Esophagus squamous epithelium (tissue), 5 donors: ENCODE measurements at places on chromosomes 1 and 21.

GRCh38 chr1:202593845-202594244 lies 116.4 kb downstream of the SYT2 start:
- no peak for DNase-seq

- DNase-seq = no peak
Observed at GRCh38 chr1:210841926-210842625, 291.9 kb downstream of the KCNH1 start.

DNA sequence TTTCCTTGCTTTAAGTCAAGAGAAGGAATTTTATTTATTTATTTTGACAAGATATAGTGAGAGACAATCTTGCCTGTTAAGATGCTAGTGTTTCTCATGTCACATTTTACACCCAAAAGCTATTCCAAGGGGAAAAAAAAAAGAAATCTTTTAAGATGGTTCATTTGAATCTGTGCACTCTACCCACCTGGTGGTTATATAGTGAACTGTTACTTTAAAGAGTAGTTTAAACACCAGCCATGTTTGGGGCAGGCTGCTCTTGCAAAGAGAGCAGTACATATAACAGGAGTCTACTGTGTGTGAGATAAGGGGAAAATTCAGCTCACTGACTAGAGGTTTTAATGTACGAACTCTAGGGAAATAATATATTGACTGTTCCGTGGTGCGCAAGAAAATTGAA lies 3.3 kb upstream of the ELAVL4 start:
- DNase-seq = no peak

GRCh38 chr1:108100148-108100547 lies 100.0 kb downstream of the SLC25A24 start:
- DNase-seq = no peak

- no peak for DNase-seq
Observed at GRCh38 chr1:233257786-233258185, 37.7 kb downstream of the PCNX2 start.

GRCh38 chr1:67605209-67605780 lies 79.7 kb upstream of the GADD45A start:
- DNase-seq = no peak

- no peak for DNase-seq
Observed at GRCh38 chr1:193256019-193256418, 69.6 kb upstream of the B3GALT2 start.

GRCh38 chr21:33230545-33231324 lies 997 bp downstream of the IFNAR2 start:
- no peak for DNase-seq

DNA sequence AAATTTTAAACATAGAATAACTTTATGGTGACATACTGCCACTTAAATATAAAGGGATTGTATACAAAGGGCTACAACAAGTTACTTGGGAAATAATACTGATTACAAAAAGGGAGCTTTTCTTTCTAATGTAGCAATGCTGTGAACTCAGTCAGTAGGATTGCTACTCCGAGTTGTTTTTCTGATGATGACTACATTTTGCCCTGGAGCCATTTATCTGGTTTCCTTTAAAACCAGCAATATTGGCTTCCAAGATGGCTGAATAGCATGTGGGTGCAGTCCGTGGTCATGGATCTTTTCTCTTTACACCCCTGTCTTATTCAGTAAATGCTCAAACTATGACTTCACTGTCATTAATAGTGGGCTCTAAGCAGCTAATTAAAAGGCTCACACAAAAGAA lies 92.6 kb upstream of the NEK7 start:
- no peak for DNase-seq

GRCh38 chr1:9452516-9453140 lies 86.6 kb upstream of the SLC25A33 start:
- DNase-seq = no peak

GRCh38 chr1:87167848-87168525 lies 160.7 kb upstream of the LMO4 start:
- DNase-seq = no peak

DNA sequence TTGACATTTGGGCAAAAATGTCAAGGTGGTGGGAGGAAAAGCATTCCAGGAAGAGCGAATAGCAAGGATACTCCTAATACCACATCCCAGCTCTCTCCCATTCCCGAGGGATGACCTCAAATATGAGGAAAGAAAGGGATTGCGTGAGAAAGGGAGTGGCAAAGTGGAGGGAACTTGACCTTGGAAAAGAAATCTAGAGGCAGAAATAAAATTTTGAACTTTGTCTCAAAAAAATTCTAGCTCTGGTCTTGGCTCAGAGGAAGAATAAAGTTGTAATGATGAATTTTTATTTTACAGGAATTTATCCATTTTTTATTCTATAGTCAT lies 127.8 kb downstream of the TBX19 start:
- no peak for DNase-seq

DNA sequence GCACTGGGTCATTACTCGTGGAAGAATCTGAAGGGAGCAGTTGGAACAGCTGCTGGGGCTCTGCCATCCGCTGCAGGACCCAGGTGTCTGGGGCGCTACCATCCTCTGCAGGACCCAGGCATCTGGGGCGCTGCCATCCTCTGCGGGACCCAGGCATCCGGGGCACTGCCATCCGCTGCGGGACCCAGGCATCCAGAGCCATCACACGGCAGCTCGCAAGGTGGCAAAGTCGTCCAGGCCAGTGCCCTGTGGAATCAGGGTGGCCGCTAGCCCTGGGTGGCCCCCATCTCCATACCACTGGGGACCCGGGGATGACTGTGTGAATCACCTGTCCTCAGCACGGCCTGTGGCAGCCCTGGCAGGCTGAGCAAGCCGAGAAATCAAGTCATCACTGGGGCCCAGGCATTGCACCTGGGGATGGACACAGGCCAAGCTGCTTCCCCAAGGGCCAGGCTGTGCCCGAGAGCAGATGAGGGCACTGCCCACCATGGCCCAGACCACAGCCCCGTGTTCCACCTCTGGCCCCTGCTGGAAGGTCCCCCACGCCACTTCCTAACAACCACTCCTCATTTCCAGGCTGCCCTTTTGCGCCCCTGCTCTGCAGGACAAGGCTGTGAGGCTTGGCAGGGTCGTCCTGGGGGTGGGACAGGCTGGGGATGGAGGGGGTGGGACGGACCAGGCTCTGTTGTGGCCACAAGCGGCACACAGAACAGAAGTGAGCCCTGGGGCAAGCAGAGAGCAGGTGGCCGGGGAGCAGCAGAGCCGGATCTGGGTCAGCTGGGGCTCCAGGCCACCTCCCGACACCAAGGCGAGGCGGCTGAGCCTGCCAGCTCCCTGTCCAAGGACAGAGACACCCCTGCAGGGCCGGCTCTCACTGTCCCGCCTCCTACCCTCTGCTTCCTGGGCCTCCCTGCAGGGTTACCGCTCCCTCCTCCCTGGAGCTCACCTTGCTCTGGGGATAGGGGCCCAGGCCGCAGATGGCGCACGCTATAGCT lies 12.7 kb downstream of the GABRD start:
- no peak for DNase-seq

- DNase-seq = no peak
Observed at GRCh38 chr1:209648931-209649776, 3.1 kb downstream of the LAMB3 start.

- no peak for DNase-seq
Observed at GRCh38 chr21:42125571-42126544, 54.7 kb downstream of the UMODL1 start.

- no peak for DNase-seq
Observed at GRCh38 chr1:157301477-157302198, 163.4 kb upstream of the ETV3 start.

DNA sequence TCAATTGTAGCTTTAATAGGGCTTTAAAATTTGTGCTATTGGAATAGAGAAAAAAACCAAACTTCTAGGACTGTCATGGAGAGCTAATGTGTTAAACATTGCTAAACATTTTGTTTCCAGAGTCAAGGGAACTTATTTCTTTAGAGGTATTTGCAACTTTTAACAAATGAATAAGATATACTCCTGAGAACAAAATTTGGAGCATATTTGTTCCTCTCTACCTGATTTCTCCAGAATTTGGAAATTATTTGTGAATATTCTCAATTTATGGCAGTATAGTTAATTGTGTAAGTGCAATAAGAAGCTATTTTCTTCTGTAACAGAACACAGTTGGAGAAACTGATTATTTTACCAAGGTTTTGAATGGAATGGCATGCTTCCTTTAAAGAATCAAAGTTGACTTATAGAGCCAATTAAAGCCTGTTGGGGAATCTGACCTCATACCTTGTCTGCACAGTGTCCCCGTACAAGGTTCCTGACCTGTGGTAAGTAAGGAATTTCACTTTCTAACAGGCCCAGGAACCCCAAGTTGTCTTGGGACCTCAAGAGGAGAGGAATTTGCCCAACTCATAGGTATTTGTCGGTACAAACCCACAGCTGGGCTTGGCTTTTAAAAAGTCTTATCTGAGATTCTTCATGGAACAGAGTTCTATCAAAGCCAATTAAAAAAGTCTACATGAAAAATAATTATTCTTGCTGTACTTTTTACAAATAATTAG lies 72.6 kb upstream of the CSF1 start:
- DNase-seq = no peak

- DNase-seq = no peak
Observed at GRCh38 chr21:16102113-16102512, 372.3 kb downstream of the USP25 start.

DNA sequence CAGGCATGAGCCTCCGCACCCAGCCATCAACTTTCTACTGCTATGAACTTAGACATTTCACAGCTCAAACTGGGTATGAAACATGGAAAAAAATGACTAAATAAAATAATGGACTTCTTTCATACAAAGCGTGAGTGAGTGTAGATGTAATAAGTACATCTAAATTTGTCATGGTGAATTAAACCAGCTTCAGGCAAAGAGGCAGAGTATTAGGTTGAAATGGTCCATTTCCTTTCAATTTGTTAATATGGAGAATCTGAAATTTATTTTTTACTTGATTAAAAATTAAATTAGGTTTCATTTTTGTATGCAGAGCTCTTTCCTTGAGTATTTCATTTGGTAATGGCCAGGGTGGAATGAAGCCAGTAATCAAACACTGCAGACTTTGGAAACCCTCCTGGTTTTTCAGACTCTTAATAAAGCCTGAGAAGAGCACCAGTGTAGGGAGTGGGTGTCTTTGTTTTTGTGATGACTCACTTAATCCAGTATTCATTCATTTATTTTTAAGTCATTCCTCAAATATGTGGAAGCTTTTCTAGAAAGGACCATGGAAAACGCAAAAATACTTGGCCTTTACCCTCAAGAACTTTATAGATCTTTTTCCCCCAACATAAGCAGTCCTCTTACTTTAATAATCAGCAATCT lies 49.2 kb downstream of the ALG14 start:
- DNase-seq = no peak

DNA sequence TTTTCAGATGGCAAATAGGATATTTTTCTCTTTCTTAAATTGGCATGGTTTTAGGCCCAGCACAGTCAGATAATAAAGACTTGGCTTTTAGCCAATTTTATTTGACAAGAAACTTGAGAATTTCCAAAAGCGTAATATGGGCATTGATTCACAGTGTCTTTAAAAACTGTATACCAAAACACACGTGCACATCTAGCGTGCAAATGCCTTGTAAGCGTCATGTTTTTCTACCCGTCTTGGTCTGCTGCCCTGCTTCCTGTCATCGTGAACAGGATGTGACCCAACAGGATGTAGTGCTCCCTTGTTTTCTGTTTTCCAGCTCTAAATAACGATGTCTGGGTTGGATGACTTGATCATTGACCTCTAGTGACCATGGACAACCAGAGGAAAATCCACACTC lies 24.7 kb upstream of the SLC44A3 start:
- no peak for DNase-seq

GRCh38 chr1:69263921-69264391 lies 303.8 kb upstream of the LRRC7 start:
- no peak for DNase-seq

- no peak for DNase-seq
Observed at GRCh38 chr1:160210561-160210960, 5.4 kb downstream of the PEA15 start.

DNA sequence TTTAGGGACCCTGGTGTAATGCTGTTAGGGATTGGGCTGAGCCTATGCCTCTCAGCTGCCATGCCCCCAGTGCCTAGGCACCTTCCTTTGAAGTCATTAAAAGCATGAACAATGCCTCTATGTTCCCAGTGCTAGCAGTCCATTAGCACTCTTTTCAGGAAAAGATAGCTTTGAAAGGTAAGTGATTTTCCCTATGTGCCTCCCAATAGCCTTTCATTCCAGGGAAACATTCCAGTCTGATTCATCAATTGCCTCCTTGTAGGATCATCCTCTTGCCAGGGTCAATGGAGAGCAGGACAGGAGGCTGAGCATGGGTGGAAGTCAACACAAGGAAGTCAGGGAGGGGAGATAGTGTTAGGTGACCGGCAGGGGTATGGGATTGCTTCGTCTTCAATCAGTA lies 8.6 kb upstream of the IGSF21 start:
- no peak for DNase-seq

DNA sequence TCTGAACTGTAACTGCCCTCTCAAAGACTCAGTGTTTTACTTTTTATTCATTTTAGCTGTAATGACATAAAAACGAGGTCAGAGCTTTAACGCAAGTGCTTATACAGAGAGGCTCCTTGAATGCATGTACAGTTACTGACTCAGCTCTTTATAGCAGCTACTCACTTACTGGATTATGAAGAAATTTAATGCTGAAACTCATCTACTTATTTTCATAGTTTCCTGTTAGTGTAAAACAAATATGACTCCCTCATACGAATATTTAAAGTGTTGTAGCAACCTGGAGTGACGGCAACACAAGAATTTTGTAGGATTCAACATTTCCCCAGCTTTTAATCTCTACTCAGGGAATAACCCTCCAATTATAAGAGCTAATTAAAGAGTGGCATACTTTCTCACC lies 32.7 kb downstream of the ADSS2 start:
- DNase-seq = no peak

DNA sequence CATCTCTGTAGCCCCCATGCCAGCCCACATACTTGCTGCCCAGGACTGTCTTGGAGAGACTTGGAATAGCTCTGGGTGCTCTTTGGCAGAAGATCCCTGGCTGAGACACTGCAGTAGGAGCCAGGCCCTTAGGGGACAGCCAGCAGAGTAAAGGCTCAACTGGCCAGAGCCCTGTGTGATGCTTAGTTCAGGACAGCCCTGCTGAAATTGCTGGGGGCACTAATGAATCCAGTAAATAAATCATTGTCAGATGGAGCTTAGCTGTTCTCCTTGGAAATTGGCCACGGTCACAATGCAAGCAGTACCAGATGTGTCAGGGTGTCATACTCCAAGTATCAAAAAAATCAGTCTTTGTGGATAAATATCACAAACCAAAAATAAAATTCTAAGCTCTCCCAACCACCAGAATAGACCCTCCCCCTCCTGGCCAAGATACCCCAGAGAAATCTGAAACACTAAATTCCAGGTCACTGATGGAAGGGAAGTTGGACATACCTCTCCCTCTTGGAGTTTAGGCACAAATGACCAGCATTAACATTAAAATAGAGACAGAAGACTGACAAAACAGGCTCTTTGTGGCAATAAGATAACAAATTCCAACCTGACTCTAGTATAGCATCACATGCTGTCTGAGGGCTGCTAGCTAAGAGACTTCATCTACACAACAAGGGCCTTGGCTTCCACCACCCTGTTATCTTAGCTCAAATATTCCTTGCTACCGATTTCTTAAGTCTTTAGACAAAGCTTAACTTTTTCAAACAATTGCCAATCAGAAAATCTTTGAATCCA lies 83.2 kb upstream of the DNAH14 start:
- no peak for DNase-seq

DNA sequence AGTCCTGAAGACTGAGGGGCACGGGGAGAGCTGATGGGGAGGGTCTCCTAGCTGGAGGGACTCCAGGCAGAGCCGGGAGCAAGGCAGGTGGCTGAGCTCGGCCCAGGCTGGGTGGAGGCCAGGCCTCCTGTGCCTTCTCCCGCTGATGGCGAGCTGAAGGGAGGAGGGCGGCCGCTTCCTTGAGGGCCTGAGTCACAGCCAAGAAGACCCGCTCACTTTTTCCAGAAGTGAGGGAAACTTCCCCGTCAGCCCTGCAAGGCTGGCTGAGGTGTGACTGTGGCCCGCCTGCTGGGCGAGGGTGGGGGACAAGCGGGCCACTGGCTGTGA lies 1.7 kb upstream of the VWA1 start:
- DNase-seq = no peak
